Stomach (tissue), 19 donors: ENCODE measurements at places on chromosomes 4 and X. TPM values are rescaled to one million over a fixed set of nuclear protein-coding genes. Genes with fewer than 3 reads are reported as not detected.

PNMA3 gene
- total RNA-seq: not detected

CCNB3 gene
- 0.37 TPM for total RNA-seq

ARHGEF6 gene
- 5.8 TPM for total RNA-seq

PPP4R3C gene
- total RNA-seq: not detected

PGAM4 gene
- not detected for total RNA-seq

ENOX2 gene
- 11.2 TPM for total RNA-seq

PARM1 gene
- 11.6 TPM for total RNA-seq

TBX22 gene
- total RNA-seq: not detected

F9 gene
- not detected for total RNA-seq

XK gene
- 32.1 TPM for total RNA-seq

- no peaks in the 10 kb centered on the region for H3K36me3 ChIP-seq
- H3K27me3 ChIP-seq: no peaks in the 10 kb centered on the region
These were observed 115.2 kb upstream of the GABRA2 start for GRCh38 chr4:46505131-46505530.

DNA sequence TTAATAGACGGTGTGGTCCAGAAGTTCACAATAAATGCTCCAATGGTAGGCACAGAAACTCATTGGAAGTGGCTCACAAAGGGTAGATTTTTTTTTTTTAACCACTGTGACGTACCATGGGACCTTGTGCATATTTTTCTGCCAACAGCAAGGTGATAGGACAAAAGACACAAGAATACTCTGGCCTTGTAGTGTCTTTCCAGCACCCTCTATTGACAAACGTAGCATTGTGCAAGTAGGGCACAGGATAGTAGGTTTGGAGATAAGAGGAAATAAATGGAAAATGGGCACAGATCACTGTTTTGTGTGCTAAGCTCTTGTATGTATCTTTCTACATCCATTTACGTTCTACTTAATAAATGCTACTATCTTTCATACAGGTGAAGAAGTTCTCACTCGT lies 2054.9 kb downstream of the PCDH7 start:
- H3K36me3 ChIP-seq: no peaks in the 10 kb centered on the region
- H3K27me3 ChIP-seq: no peaks in the 10 kb centered on the region
- H3K27ac ChIP-seq: no peak overlapping the region
- H3K4me3 ChIP-seq: no peak overlapping the region

GRCh38 chr4:38166768-38167167 lies 206.6 kb downstream of the PTTG2 start:
- no peaks in the 10 kb centered on the region for H3K27me3 ChIP-seq
- H3K4me1 ChIP-seq: peaks cover 15% of the 10 kb centered on the region
- H3K36me3 ChIP-seq: no peaks in the 10 kb centered on the region
- no peak overlapping the region for H3K27ac ChIP-seq
- DNase-seq: no peak

GRCh38 chr4:169774466-169775445 lies 17.0 kb upstream of the HPF1 start:
- H3K36me3 ChIP-seq: no peaks in the 10 kb centered on the region
- H3K4me1 ChIP-seq: peaks cover 5% of the 10 kb centered on the region
- H3K27me3 ChIP-seq: no peaks in the 10 kb centered on the region
- H3K27ac ChIP-seq: no peak overlapping the region
- H3K4me3 ChIP-seq: peak overlapping the region; percentile 29

- H3K36me3 ChIP-seq: no peaks in the 10 kb centered on the region
- no peaks in the 10 kb centered on the region for H3K27me3 ChIP-seq
- DNase-seq: no peak
These were observed 247.7 kb upstream of the FTHL17 start for GRCh38 chrX:31319586-31319985.

- H3K27me3 ChIP-seq: no peaks in the 10 kb centered on the region
- peaks cover 3% of the 10 kb centered on the region for H3K4me1 ChIP-seq
- DNase-seq: no peak
- no peak overlapping the region for H3K4me3 ChIP-seq
These were observed 80.0 kb upstream of the CLCN4 start for GRCh38 chrX:10076765-10077164.

DNA sequence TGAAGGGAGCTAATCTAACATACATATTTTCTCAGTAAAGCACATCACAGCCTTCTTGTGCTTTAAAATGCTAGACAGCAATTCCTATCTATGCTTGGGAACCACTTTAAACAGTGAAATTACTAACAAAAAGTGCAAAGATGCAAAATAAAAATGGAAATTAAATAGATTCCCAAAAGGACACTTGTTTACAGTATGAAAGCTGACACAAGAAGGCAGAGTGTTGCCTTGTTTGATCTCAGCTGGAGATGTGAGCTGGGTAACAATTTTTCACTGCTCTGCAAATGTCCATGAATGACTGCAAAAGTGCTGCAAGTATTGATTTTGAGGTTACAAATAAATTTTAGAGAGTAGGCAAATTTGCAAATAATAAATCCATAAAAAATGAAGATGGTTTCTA lies 22.3 kb downstream of the GRIA2 start:
- H3K27ac ChIP-seq: no peak overlapping the region
- no peaks in the 10 kb centered on the region for H3K4me1 ChIP-seq
- no peaks in the 10 kb centered on the region for H3K36me3 ChIP-seq
- no peak for DNase-seq
- H3K27me3 ChIP-seq: no peaks in the 10 kb centered on the region

DNA sequence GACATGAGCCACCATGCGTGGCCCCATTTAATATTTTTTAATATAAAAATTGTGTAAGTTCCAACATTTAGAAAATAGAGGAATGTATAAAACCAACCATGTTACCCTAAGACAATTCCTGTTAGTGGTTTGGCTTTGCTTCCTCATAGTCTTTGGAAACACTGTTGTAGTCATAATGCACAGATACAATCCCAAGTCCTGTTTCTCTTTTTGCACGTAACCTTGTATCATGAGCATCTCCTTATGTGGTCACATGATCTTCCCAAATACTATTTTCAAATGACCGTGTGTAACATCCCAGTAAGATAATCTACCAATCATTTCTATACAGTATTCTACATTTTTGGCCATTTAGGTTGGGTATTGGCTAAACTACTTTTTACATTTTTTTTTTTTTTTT lies 13.9 kb upstream of the RHOH start:
- no peaks in the 10 kb centered on the region for H3K4me1 ChIP-seq
- DNase-seq: no peak
- no peaks in the 10 kb centered on the region for H3K36me3 ChIP-seq
- no peaks in the 10 kb centered on the region for H3K27me3 ChIP-seq

GRCh38 chr4:40099010-40099409 lies 42.4 kb downstream of the N4BP2 start:
- peaks cover 9% of the 10 kb centered on the region for H3K36me3 ChIP-seq
- no peak overlapping the region for H3K27ac ChIP-seq
- DNase-seq: no peak

- H3K27me3 ChIP-seq: no peaks in the 10 kb centered on the region
- no peak for DNase-seq
- no peak overlapping the region for H3K4me3 ChIP-seq
- no peak overlapping the region for H3K27ac ChIP-seq
- H3K36me3 ChIP-seq: no peaks in the 10 kb centered on the region
These were observed 4.7 kb upstream of the PGRMC2 start for GRCh38 chr4:128292349-128292748.

DNA sequence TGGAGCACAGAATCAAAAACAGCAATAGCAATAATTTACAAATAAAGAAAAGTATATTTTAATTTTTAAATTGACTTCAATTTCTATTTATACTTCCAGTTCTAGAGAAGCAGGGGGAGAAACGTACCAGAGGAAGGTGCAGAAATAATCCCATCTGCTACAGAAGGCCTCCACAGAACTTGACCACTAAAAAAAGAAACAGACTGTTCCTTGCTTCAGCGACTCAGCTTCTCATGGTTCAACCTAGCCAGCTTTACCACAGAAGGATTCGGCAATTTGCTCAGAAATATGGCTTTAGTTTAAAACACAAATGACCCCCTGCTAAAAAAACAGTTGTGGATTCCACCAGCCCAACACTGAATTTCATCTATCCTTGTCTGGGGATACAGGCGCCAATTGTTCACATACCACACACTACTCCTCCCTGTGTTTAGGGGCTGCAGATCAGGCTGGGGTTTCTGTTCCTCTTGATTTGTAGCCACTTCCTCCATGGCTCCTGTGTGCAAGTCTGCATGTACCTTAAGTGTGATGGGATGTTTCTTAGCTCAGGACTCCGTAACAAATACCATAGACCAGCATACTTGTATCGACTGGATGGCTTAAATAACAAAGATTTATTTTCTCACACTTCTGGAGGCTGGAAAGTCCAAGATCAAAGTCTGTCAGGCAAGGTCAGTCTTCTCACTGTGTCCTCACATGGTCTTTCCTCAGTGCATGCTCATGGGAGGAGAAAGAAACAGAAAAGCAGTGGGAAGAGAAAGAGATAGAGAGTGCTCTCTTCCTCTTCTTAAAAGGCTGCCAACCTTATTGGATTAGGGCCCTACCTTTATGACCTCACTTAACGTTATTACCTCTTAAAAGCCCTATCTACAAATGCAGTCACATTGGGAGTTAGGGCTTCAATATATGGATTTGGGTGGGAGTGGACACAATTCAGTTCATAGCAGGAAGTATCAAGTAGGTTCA lies 79.1 kb downstream of the AMOT start:
- no peaks in the 10 kb centered on the region for H3K27me3 ChIP-seq
- H3K36me3 ChIP-seq: no peaks in the 10 kb centered on the region
- no peak overlapping the region for H3K4me3 ChIP-seq
- no peaks in the 10 kb centered on the region for H3K4me1 ChIP-seq
- no peak overlapping the region for H3K27ac ChIP-seq
- DNase-seq: no peak

- no peak overlapping the region for H3K4me3 ChIP-seq
- H3K27ac ChIP-seq: no peak overlapping the region
- H3K36me3 ChIP-seq: no peaks in the 10 kb centered on the region
- no peak for DNase-seq
- no peaks in the 10 kb centered on the region for H3K27me3 ChIP-seq
These were observed 226.3 kb downstream of the PACRGL start for GRCh38 chr4:20926529-20926928.

GRCh38 chr4:110119880-110120279 lies 78.5 kb downstream of the ELOVL6 start:
- H3K4me3 ChIP-seq: no peak overlapping the region
- no peak overlapping the region for H3K27ac ChIP-seq
- no peaks in the 10 kb centered on the region for H3K27me3 ChIP-seq
- no peaks in the 10 kb centered on the region for H3K36me3 ChIP-seq

GRCh38 chr4:121353213-121353612 lies 27.6 kb downstream of the QRFPR start:
- no peak for DNase-seq
- no peaks in the 10 kb centered on the region for H3K4me1 ChIP-seq
- no peaks in the 10 kb centered on the region for H3K36me3 ChIP-seq
- no peak overlapping the region for H3K4me3 ChIP-seq
- H3K27me3 ChIP-seq: no peaks in the 10 kb centered on the region

GRCh38 chr4:3111461-3111860 lies 37.0 kb downstream of the HTT start:
- no peaks in the 10 kb centered on the region for H3K27me3 ChIP-seq
- H3K27ac ChIP-seq: peak overlapping the region; percentile 36
- H3K4me1 ChIP-seq: peaks cover 69% of the 10 kb centered on the region
- DNase-seq: no peak

GRCh38 chr4:7763788-7764187 lies 175.9 kb downstream of the AFAP1 start:
- no peak overlapping the region for H3K27ac ChIP-seq
- no peak overlapping the region for H3K4me3 ChIP-seq
- H3K27me3 ChIP-seq: no peaks in the 10 kb centered on the region
- H3K4me1 ChIP-seq: no peaks in the 10 kb centered on the region
- DNase-seq: no peak
- peaks cover 83% of the 10 kb centered on the region for H3K36me3 ChIP-seq

GRCh38 chr4:182105416-182105815 lies 137.8 kb upstream of the TENM3 start:
- H3K27ac ChIP-seq: no peak overlapping the region
- no peaks in the 10 kb centered on the region for H3K36me3 ChIP-seq
- no peaks in the 10 kb centered on the region for H3K27me3 ChIP-seq
- no peaks in the 10 kb centered on the region for H3K4me1 ChIP-seq

GRCh38 chr4:128347930-128348660 lies 60.5 kb upstream of the PGRMC2 start:
- no peak overlapping the region for H3K4me3 ChIP-seq
- H3K36me3 ChIP-seq: no peaks in the 10 kb centered on the region
- no peak for DNase-seq
- H3K27ac ChIP-seq: no peak overlapping the region
- H3K4me1 ChIP-seq: no peaks in the 10 kb centered on the region

GRCh38 chrX:20284992-20285391 lies 18.3 kb upstream of the RPS6KA3 start:
- no peak overlapping the region for H3K4me3 ChIP-seq
- H3K27ac ChIP-seq: no peak overlapping the region
- H3K36me3 ChIP-seq: no peaks in the 10 kb centered on the region
- DNase-seq: no peak
